CD4-positive, alpha-beta T cell (primary cell): ENCODE measurements at places on chromosomes 13 and 19. TPM values are rescaled to one million over a fixed set of nuclear protein-coding genes. Genes with fewer than 3 reads are reported as not detected.

DNA sequence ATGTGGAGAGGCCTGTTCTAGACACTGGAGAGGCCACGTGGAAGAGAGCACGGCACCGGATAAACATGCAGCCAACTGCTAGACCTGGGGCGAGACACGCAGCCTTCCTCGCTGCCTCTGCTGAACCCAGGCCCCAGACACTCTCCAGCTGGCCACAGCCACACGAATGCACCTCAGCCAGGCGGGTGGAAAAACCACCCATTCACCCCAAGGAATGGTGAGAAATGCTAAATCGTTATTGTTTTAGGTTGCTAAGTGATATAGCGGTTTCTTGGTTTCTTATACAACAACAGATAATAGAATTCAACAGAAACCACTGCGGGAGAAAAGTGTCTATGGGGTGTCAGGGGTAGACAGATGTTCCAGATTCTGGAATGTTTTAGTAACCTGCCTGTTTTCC is 52.5 kb downstream of the STK24 start:
- DNase-seq: no peak

DNA sequence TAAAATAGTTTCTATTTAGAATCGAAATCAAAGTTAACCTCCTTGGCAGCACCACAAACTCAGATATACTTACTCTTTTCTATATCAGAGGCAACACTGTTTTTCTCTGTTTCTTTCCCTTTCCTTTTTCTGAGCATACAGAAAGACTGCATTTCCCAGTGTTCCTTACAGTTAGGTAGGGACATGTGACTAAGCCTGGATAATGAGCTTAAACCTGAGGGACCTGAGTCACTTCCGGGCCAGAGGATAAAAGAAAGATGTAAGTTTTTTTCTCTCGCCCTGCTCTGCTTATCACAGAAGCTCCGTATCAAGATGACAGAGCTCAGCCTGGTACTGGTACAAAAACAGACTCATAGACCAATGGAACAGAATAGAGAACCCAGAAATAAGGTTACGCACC is 531.9 kb downstream of the KLF12 start:
- DNase-seq: no peak

DNA sequence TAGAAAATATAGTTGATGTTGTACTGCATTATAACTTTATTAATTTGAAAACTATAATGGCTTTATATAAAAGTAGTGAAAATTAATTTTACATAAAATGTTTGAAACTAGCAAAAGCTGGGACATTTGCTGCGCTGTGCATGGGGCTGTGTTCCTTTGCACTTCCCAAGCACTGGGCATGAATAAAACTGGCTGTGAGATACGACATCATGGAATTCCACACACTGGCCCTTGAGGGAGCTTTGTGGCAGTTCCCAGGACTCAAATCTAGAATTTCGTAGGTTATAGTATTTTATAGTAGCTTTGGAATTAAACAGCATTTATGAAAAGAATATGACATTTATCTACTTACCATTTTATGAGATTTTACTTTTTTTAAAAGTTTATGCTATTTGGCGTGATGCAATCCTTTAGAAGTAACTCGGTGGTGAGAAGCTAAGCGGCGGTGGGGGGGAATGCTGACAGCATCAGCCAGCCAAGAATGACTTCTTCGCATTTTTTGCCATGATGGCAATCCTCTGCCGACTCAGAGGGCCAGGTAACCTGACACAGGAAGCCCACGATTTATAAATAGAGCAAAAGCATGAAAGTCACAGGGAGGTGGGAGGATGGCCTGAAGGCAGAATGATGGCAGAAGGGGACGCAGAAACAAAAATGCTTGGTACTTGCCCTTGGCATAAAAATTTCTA is 553.5 kb downstream of the MYO16 start:
- no peak for DNase-seq

GRCh38 chr13:99267927-99268326 is 9.7 kb upstream of the GPR18 start:
- no peak for DNase-seq

DNA sequence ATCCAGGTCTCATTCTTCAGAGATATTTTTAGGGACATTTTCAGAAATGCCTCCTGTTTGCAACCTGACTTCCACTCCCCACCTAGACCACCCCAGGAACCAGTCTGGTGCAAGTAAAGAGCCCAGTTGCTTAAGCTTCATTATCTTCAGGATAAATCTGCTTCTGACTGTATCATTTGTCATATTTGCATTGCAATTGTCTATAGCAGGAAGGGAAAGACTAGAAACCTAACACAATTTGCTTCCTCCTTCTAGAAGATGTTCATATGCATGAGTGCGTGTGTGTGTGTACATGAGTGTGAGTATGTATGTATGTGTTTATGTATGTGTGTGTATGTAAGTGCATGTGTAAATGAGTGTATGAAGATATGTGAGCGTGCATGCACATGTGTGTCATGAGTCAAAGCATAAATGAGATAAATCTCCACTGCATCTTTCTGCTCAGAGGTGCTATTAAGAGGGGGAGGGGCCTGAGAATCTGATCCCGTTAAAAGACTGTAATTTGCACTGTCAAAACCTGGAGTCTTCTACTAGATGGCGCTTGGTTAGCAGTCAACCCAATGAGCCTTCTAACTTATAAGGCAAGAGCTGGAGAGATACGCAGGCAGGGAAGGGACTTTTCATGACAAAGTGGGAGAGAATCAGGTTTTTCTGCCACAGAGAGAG is 178.8 kb upstream of the KL start:
- DNase-seq: no peak

DNA sequence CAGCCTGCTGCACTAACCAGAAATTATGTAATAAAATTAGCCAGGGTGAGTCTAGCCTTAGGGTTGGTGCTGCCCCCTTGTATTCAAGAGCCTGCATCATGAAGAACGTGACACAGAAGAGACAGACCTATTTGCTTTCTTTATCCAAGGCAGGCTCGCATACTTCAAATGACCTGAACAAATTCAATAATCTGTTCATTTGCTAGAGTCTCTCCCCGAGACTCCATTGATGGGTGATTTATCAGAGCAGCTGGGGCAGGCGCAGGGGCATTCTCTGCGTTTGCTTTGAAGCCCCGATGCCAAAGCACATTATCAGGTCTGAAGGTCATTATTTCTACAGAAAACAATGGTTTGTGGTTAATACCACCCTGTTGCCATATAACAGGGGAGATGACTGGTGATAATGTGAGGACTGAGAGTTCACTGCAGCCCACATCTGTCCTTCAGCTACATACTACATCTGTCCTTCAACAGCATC is 520.3 kb downstream of the DIAPH3 start:
- no peak for DNase-seq

Gene CDX2
- not detected for total RNA-seq

Gene FFAR3
- total RNA-seq: not detected

Gene IZUMO2
- total RNA-seq: not detected
